Breast epithelium (tissue), 4 donors: ENCODE measurements at places on chromosomes 2 and 18. TPM values are rescaled to one million over a fixed set of nuclear protein-coding genes. Genes with fewer than 3 reads are reported as not detected.

DNA sequence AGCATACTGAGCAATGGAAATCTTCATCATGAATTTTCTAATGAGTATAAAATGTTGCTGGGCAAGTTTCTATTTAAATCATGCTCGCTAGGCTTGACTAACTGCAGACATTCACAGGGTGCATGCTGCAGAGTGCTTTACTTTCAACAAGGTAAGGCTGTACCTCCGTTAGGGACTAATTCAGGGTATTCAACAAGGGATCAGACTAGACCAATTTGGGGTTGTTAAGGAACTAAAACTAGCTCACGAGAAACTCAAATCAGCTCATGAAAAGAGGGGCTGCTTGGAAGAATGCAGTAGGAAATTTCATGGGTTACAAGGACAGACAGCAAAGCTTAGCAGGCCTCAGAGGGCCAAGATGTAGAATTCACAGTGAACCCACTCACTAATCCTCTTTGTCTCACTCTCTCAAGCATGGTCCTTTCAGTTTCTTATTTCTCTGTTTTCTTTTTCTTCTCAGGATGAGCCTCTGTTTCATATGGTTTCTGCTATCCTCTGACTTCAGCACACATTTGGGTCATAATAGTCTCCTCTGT lies 2.2 kb downstream of the MYO3B start:
- no peak for DNase-seq

Gene DUSP2
- total RNA-seq: 1.9 TPM

DNA sequence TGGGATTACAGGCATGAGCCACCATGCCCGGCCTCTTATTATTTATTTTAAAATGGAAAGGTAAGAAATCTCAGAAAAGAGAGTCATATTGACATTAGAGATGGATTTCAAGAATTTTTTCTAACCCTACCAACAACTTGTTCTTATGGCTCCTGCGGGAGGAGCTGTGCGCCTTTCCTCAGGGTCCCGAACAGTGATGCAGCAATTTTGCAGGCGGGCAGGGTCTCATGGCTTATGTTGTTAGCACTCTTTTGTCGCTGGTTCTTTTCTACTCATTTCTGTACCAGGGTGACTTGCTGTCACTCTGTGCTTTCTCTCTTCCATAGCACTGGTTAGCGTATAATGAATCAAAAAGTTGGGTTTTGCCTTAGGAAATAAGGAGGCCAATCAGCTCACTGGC lies 148.8 kb upstream of the DLGAP1 start:
- no peak for DNase-seq

DNA sequence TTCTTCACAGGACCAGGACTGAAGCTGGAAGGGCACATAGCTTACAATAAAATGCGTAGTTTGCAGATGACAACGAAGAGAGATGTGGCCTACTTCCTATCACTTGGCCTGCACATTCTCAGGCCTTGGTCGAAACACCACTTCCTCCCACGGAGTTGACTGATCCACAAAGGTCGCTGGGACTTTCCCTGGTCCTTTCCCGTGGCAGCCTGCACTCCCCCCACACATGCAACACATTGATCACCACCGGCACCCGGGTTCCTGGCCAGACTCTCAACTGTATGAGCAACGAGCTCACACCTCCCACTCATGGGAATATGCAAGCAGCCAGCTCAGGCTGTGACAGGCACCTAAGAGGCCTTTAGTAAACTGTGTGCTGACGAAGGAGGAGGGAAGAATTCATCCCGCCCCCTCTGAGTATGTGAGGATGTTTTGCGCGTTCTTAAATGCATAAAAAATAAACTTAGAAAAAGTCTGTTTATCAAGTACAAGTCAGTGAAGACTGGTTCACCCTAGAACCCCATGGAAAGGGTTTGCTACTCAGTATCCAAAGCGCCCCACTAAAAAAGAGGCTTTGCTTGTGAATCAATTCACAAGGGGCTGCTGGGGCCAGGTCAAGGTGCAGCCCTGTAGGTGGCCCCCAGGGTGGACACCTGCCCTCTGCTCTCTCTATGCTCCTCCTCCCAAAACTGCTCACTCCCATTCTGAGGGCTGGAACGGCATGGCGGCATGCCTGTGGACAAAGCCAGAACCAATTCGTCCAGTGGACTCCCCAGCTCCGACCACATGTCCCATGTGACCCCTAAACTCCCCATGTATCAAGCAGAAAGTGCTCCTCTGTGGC lies 154.3 kb downstream of the EIPR1 start:
- no peak for DNase-seq

Gene MRO
- total RNA-seq: 0.59 TPM

- DNase-seq: no peak
These were observed 6.4 kb downstream of the DPYSL5 start for GRCh38 chr2:26854283-26854827.

- DNase-seq: no peak
These were observed 11.1 kb downstream of the HS6ST1 start for GRCh38 chr2:128307595-128307994.

DNA sequence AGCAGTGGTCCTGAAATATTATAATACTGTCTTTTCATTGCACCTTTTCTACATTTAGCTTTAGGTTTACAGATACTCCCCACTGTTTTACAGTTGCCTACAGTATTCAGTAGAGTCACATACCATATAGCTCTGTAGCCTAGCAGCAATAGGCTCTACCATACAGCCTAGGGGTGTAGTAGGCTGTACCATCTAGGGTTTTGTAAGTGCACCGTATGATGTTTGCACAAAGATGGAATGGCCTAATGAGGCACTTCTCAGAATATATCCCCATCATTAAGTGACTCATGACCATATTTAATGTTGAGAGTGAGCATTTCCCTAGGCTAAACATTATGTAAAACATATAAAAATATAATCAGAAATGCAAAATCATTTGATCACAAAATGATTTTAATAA lies 511.3 kb upstream of the RAB12 start:
- DNase-seq: no peak

GRCh38 chr2:201496785-201497184 lies 45.2 kb downstream of the STRADB start:
- DNase-seq: no peak

Gene PPM1B
- 95.9 TPM for total RNA-seq

GRCh38 chr2:216450784-216451183 lies 38.5 kb downstream of the SMARCAL1 start:
- DNase-seq: no peak

DNA sequence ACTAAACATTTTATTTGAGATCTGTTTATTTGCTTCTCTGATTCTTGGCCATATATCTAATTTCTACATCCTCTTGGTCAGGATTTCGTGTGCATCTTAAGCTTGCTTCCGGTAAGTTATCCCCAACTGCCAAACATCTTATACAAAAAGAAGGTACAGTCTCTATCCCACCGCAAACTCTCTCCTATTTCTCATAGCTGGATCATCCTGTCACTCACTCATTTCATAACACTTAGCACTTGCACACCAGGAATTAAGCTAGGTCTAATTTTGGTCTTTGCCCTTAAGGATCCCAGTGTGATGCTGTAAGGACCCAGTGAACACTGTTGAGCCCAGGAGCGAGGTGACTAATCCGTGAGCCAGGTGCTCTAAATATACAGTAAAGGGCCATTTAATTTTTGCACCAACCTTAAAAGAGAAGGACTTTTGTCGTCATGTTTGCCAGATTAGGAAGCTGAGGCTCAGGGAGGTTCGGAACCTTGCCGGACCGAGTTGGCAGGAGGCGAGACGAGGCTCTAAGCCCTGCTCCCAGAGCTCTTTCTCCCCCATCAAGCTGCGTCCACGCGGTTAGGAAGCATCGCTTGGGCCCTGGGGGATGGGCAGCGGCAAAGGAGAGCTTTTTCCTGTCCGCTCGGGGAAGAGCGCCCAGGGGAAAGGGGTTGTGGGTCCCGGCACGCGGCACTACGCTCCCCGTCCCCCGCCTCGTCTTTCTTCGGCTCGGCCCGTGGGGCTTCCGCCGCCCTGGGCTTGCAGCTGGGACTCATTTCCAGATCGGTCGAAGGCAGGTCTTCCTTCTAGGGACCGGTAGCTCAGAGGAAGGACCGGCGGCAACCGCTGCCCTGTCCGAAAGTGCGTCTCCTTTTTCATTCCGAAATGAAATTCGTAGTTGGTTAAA lies 4.1 kb upstream of the ITPRIPL1 start:
- no peak for DNase-seq

Gene EFR3B
- 0.98 TPM for total RNA-seq

- no peak for DNase-seq
These were observed 2.0 kb downstream of the NAGK start for GRCh38 chr2:71070294-71071093.

GRCh38 chr2:45908316-45909170 lies 257.1 kb downstream of the PRKCE start:
- DNase-seq: no peak

Gene OR6B2
- total RNA-seq: not detected

Gene POTEF
- total RNA-seq: 4.2 TPM

GRCh38 chr18:10590412-10590811 lies 64.6 kb downstream of the NAPG start:
- DNase-seq: no peak

Gene TRABD2A
- total RNA-seq: 2.2 TPM

Gene GCKR
- total RNA-seq: not detected

GRCh38 chr2:33579227-33579626 lies 19.9 kb downstream of the FAM98A start:
- DNase-seq: no peak

DNA sequence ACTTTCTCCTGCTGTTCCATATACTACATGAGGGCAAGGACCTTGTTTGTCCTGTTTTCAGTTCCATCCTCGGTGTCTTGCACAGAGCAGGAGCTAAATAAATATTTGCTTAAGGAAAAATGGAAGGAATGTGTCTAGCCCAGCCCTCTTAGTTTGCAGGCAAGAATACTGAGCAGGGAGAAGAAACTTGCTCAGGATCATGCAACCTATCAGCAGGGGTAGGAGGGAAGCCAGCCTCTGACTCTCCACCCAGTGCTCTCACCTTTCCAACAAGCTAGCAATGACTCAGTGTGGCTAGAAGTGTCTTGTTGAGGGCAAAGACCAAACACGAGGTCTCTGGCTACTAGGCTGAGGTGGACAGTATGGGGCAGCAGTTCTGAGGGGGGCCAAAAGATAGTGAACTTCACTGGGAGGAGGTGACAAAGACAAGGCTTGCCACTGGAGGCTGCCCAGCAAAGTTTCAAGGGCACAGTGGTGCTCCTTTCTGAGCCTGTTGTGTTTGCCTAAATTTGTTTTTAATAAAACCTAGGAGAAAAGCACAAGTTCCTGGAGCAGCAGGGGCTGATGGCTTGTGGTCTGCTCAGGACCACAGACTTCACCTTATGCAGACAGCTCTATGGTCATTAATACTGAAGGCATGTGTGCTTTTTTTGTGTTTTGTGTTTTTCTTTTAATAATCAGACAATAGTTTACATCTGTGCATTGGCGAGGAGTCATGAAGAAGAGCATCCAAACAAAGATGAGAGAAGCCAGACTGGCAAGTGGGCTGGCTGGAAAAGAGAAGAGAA lies 49.1 kb upstream of the CTAGE1 start:
- no peak for DNase-seq

DNA sequence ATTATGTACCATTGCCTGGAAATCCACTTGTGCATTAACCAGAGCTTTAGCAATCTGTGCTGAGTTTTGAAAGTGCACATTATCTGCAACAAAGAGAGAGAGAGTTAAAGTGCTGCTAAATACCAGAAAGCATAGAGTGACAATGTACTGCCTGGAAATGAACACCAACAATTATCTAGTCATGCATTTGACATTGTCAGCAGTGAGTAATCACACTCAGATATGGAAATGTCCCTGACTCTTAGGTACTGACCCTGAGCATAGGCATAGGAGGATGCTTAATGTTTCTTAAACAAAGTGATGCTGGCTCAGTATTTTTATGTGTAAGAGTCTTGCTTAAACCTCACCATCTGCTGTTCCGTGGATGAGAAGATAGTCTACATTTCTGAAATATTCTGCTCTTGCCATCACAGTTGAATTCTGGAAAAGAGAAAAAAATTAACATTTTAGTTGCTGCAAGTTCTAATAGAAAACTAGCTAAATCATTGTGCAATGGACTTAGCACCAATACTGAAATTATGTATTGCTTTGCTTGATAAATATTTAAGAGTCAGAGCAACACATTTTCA lies 20.8 kb upstream of the GCG start:
- no peak for DNase-seq

DNA sequence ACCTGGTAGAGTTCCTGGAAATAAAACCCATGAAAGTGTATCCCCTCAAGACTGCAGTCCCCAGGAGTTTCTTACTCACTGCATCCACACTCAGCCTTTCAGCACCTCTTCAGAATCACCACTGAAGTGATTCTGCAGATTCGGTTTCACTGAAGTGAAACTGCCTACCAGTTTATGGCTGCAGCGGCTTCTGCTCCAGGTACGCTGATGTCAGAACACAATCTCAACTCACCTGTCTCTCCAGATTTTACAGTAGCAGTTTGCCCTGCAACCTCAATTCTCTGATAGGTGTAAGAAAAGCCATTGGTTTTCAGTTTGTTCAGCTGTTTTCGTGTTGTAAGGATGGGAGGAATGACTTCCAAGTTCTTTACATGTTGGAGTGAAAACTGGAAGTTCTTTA lies 124.8 kb downstream of the TSN start:
- DNase-seq: no peak

DNA sequence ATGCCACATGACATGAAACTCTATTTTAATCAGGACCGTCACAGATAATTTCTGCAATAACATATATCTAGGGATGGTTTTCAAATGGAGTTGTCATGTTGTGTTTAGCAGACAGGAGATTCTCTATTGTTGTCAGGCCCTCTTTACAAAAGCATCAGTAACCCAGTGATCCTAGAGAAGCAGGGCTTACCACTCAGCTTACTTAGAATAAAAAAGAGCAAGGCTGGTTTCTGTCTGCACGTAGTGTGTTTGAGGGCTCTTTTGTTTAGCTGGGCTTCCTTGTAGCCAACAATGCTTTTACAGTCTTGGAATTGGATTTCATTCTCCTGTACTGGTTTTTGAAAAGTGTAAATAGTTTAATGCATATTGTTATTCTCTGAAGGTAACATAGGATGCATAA lies 210.5 kb upstream of the NRP2 start:
- no peak for DNase-seq

DNA sequence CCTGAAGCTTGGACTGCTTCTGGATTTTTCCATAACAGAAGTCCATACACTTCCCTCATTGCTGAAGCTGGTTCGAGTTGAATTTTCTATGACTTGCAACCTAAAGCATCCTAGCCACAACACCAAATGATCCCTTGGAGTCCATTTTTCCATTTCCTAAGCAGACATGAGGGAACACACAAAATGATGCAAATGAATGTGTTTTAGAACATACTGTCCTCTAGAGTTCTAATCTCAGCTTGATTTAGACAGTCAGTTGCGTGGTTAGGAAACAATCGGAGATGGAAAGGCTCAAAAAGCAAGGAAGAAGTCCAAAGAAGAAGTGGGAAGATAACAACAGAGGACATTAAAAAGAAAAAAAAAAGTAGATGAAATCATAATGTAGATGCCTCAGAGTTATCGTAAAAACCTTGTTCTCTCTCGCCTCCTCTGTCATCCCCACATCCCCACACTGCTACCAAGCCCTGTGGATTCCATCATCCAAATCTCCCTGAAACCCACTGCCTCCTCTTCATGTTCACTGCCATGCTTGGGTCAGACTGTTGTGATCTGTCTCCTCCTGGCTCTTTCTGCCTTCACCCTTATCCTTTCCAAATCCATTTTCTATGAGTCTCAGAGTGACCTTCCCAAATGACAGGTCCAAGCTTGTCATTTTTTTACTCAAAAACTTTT lies 58.4 kb downstream of the TMEM247 start:
- no peak for DNase-seq
